ENCODE measurements at places on chromosomes 5 and 9.
A peak's percentile ranks its signal among the peaks of the same experiment; 100 is the strongest.

- DNase-seq: no peak
These were observed 7.6 kb downstream of the IL9 start for GRCh38 chr5:135887881-135888614.

GRCh38 chr9:124164811-124165210, 92.9 kb upstream of the NEK6 start:
- DNase-seq: no peak

DNA sequence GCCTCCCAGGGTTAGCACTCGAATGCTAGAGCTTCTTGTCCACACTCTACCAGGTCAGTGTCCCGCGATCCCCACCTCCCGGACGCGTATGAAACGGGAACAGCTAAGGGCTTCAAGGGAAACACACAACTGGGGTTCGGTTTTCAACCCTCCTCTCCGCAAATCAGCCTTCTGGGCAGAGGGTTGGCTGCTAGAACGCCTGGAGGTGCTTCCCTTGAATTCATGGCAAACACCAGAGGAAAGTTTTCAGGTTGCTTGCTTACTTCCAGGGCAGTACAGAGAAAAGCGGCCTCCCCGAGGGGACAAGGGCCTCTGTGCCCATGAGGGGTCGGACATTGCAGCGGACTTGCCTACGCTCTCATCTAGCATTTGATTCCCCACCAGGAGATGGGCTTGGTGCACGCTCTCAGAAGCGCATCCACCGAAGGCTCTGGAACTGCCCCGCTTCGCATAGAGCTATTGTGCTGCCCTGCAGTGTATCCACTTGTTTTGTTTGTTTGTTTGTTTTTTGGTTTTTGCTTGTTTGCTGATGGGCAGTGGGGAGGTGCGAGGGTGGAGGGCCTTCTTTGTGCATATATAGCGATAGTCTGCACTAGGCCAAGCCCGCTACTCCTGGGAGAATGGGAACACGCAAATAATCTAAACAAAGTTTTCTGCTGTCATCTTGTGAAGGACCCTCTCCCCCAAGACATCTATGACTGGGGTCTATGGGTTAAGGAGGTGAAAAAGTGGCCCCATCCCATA, 1.3 kb upstream of the DMRT3 start:
- DNase-seq: no peak

- DNase-seq: no peak
These were observed 96.6 kb downstream of the SYK start for GRCh38 chr9:90898228-90898627.

- DNase-seq: no peak
These were observed 204.8 kb downstream of the SPATA31A6 start for GRCh38 chr9:42388146-42388690.

DNA sequence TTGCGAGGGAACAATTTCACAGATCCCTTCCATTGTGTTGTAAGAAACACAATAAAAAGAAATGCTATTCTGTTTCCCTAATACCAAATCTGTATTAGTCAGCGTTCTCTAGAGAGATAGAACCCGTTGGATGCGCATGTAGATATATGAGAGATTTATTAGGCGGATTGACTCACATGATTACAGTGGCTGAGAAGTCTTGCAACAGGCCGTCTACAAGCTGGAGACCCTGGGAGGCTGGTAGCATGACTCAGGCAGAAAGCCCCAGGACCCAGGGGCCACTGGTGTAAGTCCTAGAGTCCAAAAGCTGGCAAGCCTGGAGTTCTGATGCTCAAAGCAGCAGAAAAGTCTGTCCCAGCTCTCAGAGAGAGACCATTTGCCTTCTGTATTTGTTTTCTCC, 18.4 kb upstream of the IL17B start:
- no peak for DNase-seq

DNA sequence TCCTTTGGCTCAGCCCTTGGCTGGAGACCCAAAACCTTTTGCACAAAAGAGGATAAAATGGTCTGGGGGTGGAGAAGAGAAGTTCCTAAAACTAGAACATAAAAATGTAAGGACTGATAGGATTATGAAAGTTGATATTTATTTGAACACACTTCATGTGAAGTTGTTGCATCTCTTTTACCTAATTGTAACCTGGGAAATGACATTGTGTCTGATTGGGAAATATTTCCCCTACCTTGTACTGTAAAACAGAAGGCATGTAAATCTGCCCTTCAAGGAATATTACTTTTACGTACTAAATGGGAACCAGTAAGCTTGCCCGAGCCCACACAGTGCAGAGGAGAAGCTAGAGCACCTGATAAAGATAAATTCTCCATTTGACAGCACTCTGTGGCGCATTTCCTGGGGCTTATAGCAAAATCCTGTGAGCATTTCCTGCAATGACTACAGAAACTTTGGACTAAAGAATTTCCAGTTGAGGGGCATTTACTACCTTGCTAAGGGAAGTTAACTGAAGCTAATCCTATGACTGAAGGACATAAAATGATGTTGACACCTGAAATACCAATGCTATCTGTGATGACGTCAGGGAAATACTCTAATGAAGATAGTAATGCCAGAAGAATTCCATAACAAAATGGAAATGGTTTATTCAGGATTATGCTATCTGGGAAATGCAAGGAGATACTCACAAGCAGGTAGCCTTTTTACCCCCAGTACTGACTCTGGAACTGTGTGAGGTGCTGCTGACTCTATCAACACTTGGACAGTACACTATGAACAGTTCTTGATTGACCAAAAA, 78.3 kb upstream of the LIFR start:
- no peak for DNase-seq

DNA sequence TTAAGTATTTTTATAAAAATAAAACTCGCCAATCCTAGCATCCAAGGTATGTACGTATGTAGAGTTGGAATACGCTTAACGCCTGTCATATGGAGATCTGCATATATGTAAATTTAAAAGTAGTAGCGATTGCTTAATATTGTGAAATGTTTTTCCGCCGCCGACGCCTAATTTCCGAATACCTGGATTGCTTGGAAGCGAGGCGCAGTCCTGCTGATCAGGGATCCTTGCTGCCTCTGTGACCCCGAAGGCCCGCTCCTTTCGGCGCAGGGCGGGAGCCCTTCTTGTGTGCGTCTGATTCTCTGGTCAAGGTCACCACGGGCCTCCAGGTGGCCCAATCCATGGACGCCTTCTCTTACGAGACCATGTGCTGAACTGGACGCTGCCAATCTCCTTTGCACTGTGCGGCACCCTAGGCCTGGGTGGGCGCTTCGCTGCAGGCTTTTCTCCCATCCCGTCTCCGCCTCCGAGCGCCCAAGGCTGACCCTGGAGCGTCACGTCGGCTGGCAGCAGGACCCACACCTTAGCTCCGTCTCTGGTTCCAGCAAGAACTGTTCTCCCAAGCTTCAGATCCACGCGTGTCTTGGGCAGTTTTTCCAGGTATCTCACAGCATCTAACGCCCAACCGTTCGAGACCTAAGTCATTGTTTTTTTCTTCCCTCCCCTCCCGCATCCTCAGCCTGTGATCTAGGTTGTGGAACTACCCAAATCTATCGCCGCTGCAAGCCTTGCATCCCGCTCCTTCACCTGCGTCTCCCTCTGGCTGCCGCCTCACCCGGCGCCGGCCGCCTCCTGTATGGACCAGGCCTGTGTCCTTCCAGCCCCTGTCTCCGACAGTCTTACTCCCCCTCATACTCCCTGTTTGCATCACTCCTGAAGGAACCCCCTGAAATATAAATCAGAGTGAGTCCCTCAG, 3.6 kb upstream of the TRIM41 start:
- no peak for DNase-seq

DNA sequence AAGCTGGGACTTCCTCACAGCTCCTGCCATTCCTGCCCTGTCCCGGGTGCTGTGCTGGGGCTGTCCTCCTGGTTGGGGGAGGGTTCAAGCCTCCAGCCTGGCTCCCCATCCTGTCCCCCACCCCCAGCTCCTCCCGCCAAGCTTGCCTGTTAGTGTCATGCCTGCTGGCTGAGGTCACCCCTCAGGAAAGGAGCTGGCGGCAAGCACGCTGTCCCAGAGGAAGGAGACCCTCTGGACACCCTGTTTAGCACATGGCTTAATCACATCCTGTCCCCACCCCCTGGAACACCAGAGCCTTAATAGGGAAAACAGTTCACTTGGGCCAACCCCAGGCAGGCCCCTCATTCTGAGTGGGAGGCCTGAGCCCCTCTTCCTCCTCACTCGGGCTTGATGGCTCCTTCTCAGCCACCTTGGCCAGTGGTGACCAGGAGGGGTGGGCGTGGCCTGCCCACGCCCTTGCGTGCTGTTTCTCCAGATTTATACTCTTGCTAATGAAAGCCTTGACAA, 9.2 kb upstream of the PHYHD1 start:
- no peak for DNase-seq

DNA sequence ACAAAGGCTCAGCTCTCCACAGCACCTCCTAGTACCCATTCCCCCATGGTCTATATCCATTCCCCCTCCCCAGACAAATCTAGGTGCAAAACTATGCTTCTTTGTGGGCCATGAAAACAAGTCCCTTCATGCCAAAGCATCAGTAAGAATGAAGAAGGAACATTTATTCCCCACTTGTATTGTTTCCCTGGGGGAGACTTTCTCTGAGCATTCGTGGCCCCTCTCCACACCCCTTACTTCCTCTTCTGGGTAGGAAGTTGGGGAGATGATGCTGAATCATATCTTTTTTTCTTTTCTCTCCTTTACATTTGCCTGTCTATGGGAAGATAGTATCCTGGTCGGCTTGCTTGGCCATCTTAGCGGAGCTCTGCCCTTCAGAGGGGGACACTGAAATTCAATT, 246.8 kb downstream of the NSG2 start:
- DNase-seq: no peak

GRCh38 chr9:16708656-16709435, 161.6 kb downstream of the BNC2 start:
- no peak for DNase-seq

GRCh38 chr5:77168161-77168878, 42.2 kb upstream of the PDE8B start:
- peak; percentile 15 for DNase-seq
